ENCODE measurements at places on chromosomes 4 and X.
A peak's percentile ranks its signal among the peaks of the same experiment; 100 is the strongest.

- no peak for DNase-seq
These were observed 349.2 kb downstream of the TLL1 start for GRCh38 chr4:166222271-166222670.

GRCh38 chrX:107823456-107823855 lies 2.2 kb upstream of the MID2 start:
- DNase-seq, result no peak

- peak; percentile 45 for DNase-seq
These were observed 83.0 kb downstream of the TNIP2 start for GRCh38 chr4:2673157-2673556.

GRCh38 chr4:11598591-11598990 lies 169.9 kb upstream of the HS3ST1 start:
- DNase-seq, result no peak

- DNase-seq, result no peak
These were observed 140.7 kb downstream of the TMEM164 start for GRCh38 chrX:110143454-110144210.

GRCh38 chr4:14744346-14744745 lies 257.9 kb upstream of the CPEB2 start:
- peak; percentile 21 for DNase-seq

DNA sequence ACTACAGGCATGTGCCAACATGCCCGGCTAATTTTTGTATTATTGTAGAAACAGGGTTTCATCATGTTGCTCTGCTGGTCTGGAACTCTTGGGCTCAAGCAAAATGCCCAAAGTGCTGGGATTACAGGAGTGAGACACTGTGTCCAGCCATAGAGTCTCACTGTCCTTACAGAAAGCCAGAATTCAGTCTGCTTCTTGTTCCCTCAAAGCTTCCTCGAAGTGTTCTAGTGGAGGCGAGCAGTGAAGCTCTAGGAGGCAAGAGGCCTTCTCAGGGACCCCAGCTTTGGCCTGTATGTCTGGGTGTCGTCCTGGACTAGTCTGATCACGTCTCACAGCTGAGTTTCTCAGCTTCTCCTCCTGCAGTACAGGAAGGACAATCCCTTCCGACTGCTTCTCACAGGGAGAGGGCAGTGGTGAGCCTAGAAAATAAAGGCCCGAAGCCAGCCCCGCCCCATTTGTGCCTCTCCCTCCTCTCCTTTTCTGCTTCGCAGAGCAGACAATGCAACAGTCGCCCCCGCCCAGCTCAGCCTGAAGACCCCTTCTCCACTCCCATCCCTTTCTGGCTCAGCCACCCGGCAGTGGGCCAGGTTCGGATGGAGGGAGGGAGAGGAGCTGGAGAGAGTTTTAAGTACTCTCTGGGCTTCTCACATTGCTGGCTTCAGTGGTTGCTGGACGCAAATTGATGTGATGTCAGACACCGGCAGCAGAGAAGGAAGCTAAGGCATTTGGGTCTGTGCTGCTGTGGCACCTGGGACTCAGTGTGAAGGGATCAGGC lies 11.1 kb upstream of the FAM3A start:
- peak; percentile 81 for DNase-seq

GRCh38 chrX:78886550-78886949 lies 58.6 kb upstream of the P2RY10 start:
- peak; percentile 8 for DNase-seq

- no peak for DNase-seq
These were observed 75.4 kb upstream of the C4orf50 start for GRCh38 chr4:6093671-6094070.

- peak; percentile 41 for DNase-seq
These were observed 4.9 kb upstream of the TLR8 start for GRCh38 chrX:12901486-12901885.

DNA sequence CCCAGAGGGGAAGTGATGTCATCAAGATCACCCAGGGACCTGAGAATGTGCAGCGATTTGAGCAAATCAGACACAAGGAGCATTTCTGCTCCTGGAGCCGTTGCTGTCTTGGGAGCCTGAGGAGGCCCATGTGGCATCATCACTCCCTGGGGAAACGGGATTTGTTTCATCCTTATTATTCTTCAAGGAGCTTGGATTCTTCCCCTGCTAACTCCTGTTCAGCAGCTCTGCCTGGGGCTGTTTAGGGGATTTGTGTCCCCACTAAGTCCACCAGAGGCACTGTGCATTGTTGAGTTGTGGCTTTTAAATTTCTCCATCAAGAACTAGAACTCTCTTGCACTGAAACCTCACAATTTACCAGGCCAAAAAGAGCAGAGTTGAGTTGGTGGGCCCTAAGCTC lies 104.2 kb upstream of the MSX1 start:
- DNase-seq, result no peak

- no peak for DNase-seq
These were observed 58.9 kb downstream of the HOPX start for GRCh38 chr4:56622176-56622575.

DNA sequence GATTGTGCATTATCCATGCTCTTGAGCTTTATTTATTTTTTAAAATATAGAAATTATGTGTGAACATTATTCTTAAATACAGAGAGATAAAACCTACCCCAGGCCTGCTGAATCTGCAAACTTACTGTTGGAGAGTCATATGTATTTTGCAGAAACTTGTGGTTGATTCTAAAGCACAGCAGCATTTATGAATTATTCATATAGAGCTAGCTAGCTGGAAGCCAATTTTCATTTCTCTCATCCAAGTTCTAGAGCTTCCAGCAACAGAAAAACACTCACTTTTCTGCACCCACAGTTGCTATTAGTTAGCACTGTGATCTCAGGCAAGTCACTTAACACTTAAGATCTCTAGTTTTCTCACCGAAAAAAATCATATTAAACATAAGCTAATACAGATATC lies 479.5 kb upstream of the FAM47C start:
- DNase-seq, result no peak

DNA sequence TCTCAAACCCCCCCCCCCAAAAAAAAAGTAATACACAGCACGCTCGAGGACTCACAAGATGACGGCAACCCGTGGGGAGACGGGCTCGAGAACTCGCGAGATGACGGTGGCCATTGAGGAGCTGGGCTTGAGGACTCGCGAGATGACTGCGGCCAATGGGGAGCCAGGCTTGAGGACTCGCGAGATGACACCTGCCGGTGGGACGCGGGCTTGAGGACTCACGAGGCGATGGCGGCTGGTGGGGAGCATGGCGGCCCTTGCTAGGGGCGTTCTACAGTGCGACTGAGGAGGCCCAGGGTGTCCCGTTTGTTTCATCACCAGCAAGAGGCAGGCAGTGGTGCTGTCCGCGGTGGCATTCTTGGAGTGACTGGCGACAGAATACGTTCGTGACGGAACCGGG lies 172.4 kb upstream of the MAGEB16 start:
- no peak for DNase-seq

GRCh38 chr4:161573836-161574235 lies 590.0 kb downstream of the FSTL5 start:
- DNase-seq, result no peak

DNA sequence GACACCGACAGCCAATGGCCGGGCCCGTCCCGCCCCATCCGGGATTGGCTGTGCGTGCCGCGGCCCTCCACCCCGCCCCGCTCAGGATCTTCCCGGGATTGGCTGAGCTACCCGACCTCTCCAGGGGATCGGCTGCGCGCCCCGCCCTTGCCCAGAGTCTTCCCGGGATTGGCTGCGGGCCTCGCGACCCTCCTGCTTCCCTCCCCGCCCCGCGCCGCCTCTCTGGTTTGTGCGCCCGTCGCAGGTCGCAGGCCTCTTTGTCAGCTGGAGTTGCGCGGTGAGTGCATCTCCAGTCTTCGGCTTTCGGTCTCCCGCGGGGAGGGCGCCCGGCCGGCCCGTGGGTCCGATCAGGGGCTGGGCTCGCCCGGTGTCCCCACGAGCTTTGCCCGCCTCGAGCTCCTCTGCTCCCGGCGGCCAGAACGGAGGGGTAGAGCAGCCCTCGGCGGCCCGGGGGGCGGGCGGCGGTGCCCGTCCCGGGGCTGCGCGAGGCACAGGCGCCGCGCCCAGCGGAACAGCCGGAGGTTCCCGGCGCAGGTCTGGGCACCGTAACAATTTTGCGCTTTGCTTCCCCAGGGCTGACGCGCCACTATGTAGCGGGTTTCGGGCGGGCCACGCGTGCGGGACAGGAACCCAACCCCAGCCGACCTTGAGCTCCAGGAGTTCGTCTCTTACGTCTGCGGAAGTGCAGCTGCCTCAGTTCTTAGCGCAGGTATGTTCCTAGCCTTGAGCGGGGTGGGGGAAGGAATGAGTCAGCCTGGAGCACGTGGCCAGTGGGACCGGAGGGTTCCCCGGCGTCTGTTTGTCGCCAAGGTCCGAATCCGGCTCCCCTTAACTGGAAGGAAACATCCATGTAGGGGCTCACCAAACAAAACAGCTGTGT lies 38.7 kb downstream of the ERVMER34-1 start:
- peak; percentile 98 for DNase-seq

DNA sequence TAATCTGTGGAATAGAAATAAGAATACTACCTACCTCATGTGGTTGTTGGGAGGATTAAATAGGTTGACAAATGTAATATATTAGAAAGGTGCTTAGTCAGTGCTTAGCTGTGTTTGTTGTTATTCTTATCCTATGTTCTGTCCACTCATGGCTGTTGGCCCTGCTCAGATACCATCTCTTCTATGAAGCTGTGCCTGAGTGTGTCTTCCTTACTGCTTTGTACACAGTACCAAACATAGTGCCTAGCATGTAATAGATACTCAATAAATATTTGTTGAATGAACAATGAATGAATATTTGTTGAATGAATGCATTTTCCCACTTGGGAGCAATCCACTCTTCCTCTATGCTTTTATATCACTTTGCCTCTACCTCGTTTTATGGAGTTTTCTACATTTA lies 57.2 kb downstream of the NHS start:
- no peak for DNase-seq

- DNase-seq, result no peak
These were observed 5.8 kb downstream of the TSC22D3 start for GRCh38 chrX:107769581-107770317.

DNA sequence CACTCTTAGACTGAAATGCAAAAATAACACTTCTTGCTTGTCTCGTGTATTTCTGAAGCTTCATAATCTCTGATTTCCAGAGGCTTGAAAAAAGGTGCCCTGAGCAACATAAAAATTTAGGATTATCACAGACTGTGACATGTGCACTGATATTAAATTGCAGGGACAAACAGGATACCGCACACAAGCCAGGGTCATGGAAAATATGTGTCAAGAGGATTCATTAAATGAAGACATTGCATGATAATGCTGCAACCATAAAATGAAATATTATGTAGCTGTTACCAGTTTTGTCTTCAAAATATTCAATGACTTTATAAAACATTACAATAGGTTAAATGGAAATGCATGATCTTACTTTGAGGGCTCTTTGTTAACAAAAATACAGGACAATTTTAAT lies 328.0 kb downstream of the KCTD8 start:
- no peak for DNase-seq

DNA sequence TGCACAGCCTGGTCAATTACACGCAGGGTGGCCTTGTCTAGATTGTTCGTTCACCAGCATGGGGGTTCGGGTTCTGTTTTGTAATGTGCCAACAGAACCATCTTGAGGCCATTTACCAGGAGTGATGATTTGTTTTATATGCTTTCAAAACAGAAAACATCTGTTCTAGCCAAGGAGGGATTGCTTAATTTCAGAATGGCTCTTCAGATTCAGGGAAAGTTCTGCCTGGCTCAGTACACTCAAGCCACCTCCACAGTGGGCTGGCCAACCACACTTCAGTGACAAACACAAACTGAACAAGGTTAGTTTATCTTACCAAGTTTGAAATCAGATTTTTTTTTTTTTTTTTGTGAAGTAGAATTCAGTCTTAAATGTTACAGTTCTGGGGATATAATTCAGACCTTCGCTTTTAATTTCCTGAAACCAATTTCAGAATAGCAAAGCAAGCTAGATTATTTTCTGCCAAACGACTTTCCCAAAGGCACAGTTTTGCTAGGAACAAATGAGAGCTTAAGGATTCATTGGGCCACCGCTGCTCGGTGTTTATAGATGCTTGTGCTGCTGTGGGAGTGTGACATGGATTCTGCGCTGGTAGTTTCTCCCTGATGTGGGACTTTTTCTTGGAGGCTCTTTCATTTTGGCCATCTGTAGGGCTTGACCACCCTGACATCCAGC lies 23.4 kb downstream of the SMS start:
- no peak for DNase-seq

DNA sequence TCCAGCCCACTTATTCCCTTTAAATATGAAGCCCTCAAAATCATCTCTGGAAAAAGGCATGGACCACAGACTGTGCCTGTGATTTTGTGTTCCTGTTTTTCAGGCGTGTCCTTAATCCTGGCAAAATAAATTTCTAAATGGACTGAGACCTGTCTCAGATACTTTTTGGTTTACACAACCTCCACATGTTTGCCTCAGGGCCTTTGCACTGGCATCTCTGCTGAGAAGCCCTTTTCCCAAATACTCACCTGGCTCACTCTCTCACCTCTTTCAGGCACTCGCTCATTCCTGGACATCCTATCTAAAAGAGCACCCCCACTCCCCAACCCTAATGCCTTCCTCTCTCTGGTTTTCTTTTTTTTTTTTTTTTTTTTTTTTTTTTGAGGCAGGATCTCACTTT lies 40.5 kb downstream of the CHRNA9 start:
- DNase-seq, result no peak

- no peak for DNase-seq
These were observed 131.3 kb downstream of the IL1RAPL2 start for GRCh38 chrX:104697294-104697693.

- no peak for DNase-seq
These were observed 226.8 kb downstream of the CAMK2D start for GRCh38 chr4:113534711-113535110.

GRCh38 chr4:17398805-17399204 lies 113.1 kb downstream of the QDPR start:
- DNase-seq, result no peak

GRCh38 chr4:53040851-53041250 lies 178.7 kb downstream of the RASL11B start:
- no peak for DNase-seq

Measured in GM23338 (cell line).